Naive thymus-derived CD8-positive, alpha-beta T cell (primary cell): ENCODE measurements at places on chromosomes 6 and 20. TPM values are rescaled to one million over a fixed set of nuclear protein-coding genes. Genes with fewer than 3 reads are reported as not detected.
A peak's percentile ranks its signal among the peaks of the same experiment; 100 is the strongest.

The FAM83C gene
- polyA plus RNA-seq, result not detected

The RAB23 gene
- 0.56 TPM for polyA plus RNA-seq

The JAG1 gene
- polyA plus RNA-seq, result 0.05 TPM

The ADAM33 gene
- polyA plus RNA-seq, result not detected

The LY6G6D gene
- not detected for polyA plus RNA-seq

The C6orf163 gene
- 0.51 TPM for polyA plus RNA-seq

The EPPIN gene
- not detected for polyA plus RNA-seq

The BPIFB4 gene
- polyA plus RNA-seq, result not detected

The PKHD1 gene
- polyA plus RNA-seq, result not detected

The SLC22A7 gene
- polyA plus RNA-seq, result not detected

The GABRR1 gene
- not detected for polyA plus RNA-seq

The ADGRG6 gene
- polyA plus RNA-seq, result 0.73 TPM

The RGS19 gene
- 50.9 TPM for polyA plus RNA-seq

DNA sequence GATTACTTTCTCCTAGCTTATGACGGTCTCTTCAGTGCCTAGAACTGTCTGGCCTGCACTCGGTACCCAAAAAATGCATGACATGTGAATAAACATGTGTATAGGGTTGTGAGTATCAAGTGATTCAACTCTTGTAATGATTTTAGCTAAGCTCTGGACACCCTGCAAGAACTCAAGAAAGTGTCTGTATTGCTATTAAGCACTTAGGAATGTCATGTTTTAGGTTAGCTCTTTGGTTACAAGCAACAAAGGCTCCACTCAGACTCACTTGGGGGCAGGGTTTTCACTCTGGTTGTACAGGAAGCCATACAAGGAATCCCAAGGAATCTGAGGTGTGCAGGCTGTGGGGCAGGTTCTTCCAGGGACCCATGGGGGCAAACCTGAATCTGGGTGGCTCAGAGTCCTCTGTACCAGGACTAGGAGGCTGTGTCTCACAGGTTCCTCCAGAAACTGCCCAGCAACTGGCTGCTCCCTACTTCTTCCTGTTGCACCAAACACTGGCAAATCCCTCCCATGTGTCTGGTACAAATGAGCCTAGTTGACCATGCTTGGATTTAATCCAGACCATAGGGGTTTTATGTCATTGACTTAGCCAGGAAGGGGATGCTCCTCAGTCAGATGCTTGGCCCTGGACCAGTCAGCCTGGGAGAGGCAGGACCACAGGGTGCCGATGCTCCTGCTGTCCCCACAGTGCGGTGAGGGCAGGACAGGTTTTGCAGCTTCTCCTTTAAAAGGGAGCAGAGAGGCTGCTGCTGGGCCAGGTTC lies 77.9 kb upstream of the CDH4 start:
- H3K27ac ChIP-seq, result no peak overlapping the region
- H3K36me3 ChIP-seq, result no peaks in the 10 kb centered on the region

- H3K4me1 ChIP-seq, result peaks cover 64% of the 10 kb centered on the region
- DNase-seq, result no peak
- H3K27me3 ChIP-seq, result no peaks in the 10 kb centered on the region
- peak overlapping the region; percentile 39 for H3K27ac ChIP-seq
Measured at GRCh38 chr6:137712587-137712986, 154.5 kb upstream of the TNFAIP3 start.

GRCh38 chr6:17393892-17394631 lies 667 bp downstream of the CAP2 start:
- peaks cover 59% of the 10 kb centered on the region for H3K27me3 ChIP-seq
- peaks cover 3% of the 10 kb centered on the region for H3K36me3 ChIP-seq
- peaks cover 6% of the 10 kb centered on the region for H3K4me1 ChIP-seq
- no peak for DNase-seq
- no peak overlapping the region for H3K27ac ChIP-seq

- no peak for DNase-seq
- no peak overlapping the region for H3K27ac ChIP-seq
- no peaks in the 10 kb centered on the region for H3K36me3 ChIP-seq
- peaks cover 8% of the 10 kb centered on the region for H3K4me1 ChIP-seq
- no peak overlapping the region for H3K4me3 ChIP-seq
Measured at GRCh38 chr20:63682384-63683139, 13.9 kb upstream of the TNFRSF6B start.

GRCh38 chr6:16576451-16577368 lies 184.6 kb downstream of the ATXN1 start:
- DNase-seq, result no peak
- no peak overlapping the region for H3K27ac ChIP-seq
- H3K27me3 ChIP-seq, result no peaks in the 10 kb centered on the region
- peaks cover 9% of the 10 kb centered on the region for H3K4me1 ChIP-seq
- H3K36me3 ChIP-seq, result peaks cover 10% of the 10 kb centered on the region
- H3K4me3 ChIP-seq, result no peak overlapping the region

DNA sequence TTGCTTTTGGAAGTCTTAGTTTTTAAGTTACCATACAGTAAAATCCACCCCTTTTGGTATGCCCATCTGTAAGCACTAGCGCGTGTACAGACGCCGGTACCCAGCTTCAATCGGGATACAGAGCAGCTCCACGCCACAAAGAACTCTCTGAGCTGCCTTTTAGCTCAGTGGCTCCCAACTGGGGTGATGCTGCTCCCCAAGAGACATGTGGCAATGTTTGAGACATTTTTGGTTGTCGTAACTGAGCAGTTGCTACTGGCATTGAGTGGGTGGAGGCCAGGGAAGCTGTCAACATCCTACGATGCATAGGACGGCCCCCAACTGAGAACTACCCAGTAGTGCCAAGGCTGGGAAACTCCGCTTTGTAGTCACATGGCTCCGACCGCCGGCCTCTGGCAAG lies 73.3 kb downstream of the BMP7 start:
- H3K36me3 ChIP-seq, result no peaks in the 10 kb centered on the region
- DNase-seq, result peak; percentile 42
- no peaks in the 10 kb centered on the region for H3K4me1 ChIP-seq
- H3K4me3 ChIP-seq, result no peak overlapping the region

- H3K4me3 ChIP-seq, result no peak overlapping the region
- DNase-seq, result no peak
- H3K27ac ChIP-seq, result no peak overlapping the region
- no peaks in the 10 kb centered on the region for H3K27me3 ChIP-seq
- H3K36me3 ChIP-seq, result peaks cover 13% of the 10 kb centered on the region
Measured at GRCh38 chr6:24529985-24530384, 35.2 kb downstream of the ALDH5A1 start.

DNA sequence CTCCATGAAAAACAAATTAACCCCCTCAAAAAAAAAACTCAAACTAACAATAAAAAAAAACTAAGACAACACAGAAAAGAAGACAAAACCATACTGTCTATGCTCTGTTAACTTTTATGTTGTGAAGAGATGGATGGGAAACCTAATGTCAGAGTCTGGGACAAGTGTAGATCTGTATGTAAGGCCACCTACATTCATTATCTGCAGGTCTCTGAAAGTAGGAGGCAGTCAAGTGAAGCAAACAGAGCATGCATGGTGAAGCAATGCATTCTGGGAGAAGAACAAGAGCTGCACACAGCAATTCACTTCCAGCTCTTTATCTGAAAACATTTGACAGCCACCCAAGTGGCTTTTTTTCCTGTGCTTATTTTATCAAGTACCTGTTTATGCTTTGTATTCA lies 452.0 kb downstream of the EPHA7 start:
- no peaks in the 10 kb centered on the region for H3K4me1 ChIP-seq
- no peak overlapping the region for H3K4me3 ChIP-seq
- no peaks in the 10 kb centered on the region for H3K27me3 ChIP-seq
- no peaks in the 10 kb centered on the region for H3K36me3 ChIP-seq
- no peak overlapping the region for H3K27ac ChIP-seq

- DNase-seq, result peak; percentile 13
- peak overlapping the region; percentile 79 for H3K4me3 ChIP-seq
- peaks cover 71% of the 10 kb centered on the region for H3K4me1 ChIP-seq
Measured at GRCh38 chr6:337805-338368, 45.6 kb downstream of the DUSP22 start.
